Activated CD4-positive, alpha-beta memory T cell treated with anti-CD3 and anti-CD28 coated beads for 36 hours (primary cell): ENCODE measurements at places on chromosomes 2 and 18.

GRCh38 chr18:79521416-79522205, 125.9 kb downstream of the NFATC1 start:
- peak; percentile 18 for DNase-seq

DNA sequence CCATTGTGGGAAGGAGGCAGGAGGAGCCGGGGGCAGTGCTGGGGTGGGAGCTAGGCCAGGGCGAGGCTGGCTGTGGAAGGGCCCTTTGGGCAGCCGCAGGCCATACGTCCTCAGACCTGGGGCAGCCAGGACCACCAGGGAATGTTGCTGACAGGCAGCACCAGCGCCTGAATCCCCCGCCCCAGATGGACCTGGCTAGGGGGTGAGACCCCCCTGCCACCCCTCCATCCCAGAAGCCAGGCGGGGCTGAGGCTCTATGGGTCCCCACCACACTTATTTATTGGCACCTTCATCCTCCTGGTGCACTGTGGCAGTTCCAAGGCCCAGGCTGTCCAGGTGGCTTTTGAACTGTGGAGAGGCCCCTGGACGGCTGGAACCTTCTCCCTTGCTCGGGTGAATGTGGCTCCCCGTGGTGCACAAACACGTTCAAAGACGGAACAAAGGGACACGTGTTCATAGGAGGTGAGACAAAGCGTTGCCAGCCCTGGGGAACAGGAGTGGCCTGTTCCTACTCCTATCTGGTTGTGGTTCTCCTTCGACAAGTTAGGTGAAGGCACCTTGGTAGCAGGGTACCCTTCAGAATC, 35.1 kb downstream of the RAMP1 start:
- no peak for DNase-seq

DNA sequence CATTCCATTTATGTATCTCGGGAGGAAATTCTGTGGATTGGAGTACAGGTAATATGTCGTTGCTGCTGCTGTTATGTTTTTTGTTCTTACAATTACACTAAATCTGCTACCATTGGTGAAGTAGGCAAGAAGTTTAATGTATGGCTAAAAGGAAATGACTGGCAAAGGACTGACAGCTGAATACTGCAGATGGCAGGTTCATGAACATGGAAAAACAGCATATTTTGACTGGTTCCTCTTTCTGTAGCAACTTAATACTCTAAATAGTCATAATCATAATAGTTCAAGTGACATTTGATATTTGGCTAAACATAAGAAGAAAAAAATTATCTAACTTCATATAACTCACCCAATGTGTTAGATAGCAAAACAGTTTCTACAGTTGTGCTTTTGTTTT, 84.5 kb upstream of the PGAP1 start:
- no peak for DNase-seq

DNA sequence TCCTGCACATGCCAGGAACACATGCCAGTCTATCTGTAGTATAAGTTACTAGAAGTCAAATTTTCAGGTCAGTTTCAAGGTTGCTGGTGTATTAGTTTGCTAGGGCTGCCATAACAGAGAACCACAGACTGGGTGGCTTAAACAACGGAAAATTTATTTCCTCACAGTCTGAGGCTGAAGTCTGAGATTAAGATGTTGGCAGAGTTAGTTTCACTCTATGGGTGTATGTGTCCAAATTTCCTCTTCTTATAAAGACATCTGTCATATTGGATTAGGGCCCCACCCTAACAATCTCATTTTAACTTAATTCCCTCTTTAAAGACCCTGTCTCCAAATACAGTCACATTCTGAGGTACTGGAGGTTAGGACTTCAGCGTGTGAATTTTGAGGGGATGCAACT, 26.5 kb downstream of the B3GNT7 start:
- DNase-seq: no peak

DNA sequence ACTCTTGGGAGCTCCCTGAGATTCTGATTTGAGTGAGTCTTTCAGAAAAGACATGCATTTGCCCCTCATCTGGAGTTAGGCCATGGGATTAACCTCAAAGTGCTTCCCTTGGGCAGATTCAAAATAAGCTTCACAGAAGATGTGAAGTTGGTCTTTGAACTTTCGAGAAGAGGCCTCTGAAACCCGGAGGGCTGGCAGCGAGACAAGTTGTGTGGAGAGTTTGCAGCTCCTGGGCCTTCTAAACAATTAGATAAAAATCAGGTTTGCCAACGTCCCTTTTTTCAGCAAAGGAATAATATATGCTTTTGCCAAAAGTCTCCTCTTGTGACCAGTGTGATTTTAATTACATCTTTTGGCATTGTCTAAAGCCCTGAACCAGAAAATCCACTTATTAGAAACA, 489.7 kb downstream of the SOX11 start:
- no peak for DNase-seq

- no peak for DNase-seq
Measured at GRCh38 chr18:36635414-36636096, 193.2 kb downstream of the TPGS2 start.

DNA sequence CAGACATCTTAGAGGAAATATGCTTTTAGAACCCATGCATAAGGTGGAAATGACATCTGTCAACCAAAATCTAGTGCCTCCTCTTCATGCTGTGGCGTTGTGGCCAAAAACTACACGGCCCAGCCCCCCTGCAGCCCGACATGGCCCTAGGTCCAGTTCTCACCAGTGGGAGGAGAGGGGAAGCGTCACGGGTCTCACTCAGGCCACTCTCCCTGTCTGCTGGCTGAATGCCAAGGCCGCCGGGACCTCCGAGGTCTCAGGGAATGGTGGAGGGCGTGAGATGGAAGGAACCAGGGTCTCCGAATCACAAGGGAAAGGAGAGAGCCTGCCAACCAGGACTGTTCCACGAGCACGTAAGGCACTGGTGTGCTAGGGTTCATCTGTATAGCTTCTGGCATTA, 361.0 kb downstream of the ANAPC1 start:
- DNase-seq: no peak
